Activated gamma-delta T cell (primary cell): ENCODE measurements at places on chromosomes 11 and 22.
A peak's percentile ranks its signal among the peaks of the same experiment; 100 is the strongest.

DNA sequence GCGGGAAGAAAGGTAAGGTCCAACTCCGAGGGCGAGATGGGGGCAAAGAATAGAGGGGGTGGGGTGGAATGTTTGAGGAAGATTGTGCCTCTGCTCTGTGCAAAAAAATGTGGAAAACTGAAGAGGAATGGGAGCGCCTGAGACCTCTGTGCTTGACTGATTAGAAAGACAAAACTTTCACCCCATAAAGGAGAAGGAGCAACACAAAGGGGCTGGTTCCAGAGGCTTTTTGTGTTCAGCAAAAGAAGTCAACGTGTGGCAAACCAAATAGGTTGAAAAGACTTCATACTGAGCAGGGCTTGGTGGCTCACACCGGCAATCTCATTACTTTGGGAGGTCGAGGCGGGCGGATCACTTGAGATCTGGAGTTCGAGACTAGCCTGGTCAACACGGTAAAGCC, 50.8 kb downstream of the GRAMD1B start:
- DNase-seq: no peak

- no peak for DNase-seq
Observed at GRCh38 chr11:102836290-102836875, 7.0 kb downstream of the MMP3 start.

GRCh38 chr11:17036666-17037658, 22.7 kb upstream of the PLEKHA7 start:
- no peak for DNase-seq

DNA sequence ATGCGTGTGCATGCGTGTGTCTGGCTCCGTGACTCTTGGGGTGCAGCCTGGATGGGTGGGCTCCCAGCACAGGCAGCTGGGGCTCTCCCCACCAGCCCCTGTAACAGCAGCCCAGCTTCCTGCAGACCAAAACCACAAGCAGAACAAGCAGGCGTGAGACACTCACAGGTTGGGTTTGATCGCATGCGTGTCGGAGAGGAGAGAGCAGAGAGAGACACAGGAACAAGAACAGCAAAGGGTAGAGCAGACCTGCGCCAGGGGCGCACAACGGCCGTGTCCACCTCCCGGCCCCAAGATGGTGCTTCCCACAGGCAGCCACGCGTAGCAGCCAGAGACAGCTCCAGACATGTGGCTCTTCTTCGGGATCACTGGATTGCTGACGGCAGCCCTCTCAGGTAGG, at the start of gene CD6:
Gene CD6 (plus strand): TSS at position 161 of the 400 bp plus-strand sequence. CDS start 186 bp downstream, at position 347.
- no peak for DNase-seq

- DNase-seq: no peak
Observed at GRCh38 chr11:19398273-19398672, 157.5 kb upstream of the E2F8 start.

DNA sequence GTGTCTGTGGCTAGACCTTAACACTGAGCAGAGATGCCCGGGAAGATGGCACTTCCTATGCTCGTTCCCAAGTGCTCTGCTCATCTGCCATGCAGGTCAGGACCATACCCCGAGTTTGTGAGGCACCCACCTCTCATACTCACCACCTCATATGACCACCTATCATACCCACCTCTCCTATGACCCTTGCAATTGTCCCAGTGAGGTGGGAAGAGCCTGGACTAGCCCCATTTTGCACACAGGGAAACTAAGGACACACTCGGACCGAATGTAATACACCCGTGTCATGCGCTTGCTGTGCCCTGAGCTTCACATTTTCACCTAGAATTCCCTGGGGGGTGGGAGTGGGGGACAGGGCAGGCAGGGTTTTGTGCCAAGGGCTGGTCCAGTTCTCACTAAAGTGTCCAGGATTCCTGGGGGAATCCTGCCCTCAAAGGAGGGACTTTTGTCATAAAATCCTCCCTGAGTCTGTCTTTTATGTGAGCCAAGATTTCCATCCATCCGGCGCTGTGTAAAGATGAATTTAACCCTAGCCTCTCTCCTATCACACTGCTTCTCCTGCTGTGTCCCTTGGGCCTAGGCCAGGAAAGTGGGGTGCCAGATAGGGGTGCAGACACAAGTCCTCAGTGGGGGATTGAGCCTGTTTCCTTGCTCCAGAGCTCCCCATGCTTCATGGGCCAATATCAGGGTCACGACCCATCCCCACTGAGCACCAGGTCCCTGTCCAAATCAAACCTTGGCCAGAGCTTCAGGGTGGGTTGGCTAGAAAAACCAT, 20.0 kb downstream of the TPBGL start:
- DNase-seq: no peak

DNA sequence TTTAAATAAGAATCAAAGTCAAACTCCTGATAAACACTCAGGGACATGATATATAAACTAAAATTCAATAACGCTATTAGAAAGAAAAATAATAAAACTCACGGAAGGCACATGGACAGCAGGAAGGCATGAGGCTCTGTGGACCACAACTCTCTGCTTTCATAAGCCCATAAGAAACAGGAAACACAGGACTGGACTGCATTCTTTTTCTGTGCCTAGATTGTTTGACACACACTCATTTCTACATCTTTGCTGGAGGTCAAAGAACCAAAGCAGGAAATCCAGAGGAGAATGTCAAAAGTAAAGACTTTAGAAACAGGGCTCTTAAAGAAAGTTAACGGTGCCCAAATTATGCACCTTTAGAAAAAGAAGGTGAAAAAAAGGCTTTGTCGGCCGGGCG, 71.3 kb downstream of the RAB30 start:
- no peak for DNase-seq

GRCh38 chr11:1200611-1201191, 22.2 kb upstream of the MUC5B start:
- DNase-seq: no peak

DNA sequence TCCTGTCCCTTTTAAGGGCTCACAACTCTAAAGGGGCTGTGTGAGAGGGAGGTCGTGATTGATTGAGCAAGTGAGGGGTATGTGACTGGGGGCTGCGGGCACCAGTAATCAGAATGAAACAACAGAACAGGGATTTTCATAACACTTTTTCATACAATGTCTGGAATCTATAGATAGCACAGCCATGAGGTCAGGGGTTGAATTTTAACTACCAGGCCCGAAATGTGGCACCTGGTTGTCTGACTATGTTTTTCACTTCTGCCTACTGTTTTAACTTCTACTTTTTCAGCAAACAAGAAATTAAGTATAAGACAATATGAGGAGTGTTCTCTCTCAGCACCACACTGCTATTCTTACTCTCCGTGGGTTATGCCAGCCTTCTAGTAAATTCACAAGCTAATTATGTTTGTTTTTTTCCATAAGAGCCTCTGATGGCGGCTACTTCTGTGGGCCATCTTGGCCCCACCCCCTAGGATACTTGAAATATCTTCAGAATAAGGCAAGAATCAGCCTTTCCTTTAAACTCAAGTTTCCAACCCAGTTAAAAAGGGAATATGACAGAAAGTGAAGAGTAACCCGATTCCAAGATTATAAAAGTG, 552.8 kb upstream of the CHORDC1 start:
- no peak for DNase-seq

GRCh38 chr11:46609386-46609785, 7.6 kb downstream of the HARBI1 start:
- DNase-seq: no peak

- DNase-seq: no peak
Observed at GRCh38 chr11:86869531-86869930, 69.2 kb downstream of the PRSS23 start.

GRCh38 chr22:36197065-36197440, 4.6 kb downstream of the APOL4 start:
- no peak for DNase-seq

- DNase-seq: no peak
Observed at GRCh38 chr22:49609207-49609876, 218.3 kb downstream of the BRD1 start.

DNA sequence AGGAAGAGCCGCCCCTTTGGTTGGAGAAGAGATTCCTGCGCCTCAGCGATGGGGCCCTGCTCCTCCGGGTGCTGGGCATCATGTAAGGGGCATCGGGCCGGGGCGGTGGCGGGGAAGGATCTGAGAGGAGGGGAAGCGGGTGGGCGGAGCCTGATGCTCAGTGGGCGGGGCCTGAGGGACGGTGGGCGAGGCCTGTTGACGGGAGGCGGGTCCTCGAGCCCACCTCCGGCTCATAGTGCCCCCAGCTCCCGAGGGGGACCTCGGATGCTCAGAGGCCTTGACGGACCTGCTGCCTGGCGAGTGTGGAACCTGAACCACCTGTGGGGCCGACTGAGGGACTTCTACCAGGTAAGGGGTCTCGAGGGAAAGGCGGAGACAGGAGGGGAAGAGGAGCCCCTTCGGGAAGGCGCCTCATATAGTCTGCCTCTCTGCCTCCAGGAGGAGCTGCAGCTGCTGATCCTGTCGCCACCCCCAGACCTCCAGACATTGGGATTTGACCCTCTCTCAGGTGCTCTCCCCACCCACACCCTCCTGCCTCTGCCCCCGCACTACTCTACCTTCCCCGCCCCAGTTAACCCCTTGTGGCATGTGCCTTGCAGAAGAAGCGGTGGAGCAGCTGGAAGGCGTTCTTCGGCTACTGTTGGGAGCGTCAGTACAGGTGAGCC, 799 bp downstream of the CCDC88B start:
- peak; percentile 64 for DNase-seq

GRCh38 chr11:109806205-109806604, 287.0 kb upstream of the ZC3H12C start:
- DNase-seq: no peak

GRCh38 chr11:117796456-117796871, 552 bp downstream of the DSCAML1 start:
- no peak for DNase-seq

DNA sequence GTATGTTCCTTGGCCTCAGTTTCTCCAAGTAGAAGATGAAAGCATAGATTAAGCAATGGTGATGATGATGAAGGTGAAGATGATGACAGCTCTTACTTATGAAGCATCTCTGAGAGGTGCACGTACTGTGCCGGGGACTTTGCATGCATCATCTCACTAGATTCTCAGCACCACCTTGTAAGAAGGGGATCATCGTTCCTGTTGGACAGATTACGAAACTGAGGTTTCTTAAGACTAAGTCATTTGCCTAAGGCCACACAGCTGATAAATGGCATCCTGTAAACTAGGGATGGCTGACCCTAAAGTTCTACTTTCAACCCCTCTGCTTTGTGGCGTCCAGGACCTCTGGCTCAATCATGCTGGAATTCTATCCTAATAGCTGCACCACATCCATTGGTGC, 8.7 kb downstream of the MS4A15 start:
- DNase-seq: no peak

GRCh38 chr11:71336176-71336995, 84.0 kb upstream of the SHANK2 start:
- no peak for DNase-seq

DNA sequence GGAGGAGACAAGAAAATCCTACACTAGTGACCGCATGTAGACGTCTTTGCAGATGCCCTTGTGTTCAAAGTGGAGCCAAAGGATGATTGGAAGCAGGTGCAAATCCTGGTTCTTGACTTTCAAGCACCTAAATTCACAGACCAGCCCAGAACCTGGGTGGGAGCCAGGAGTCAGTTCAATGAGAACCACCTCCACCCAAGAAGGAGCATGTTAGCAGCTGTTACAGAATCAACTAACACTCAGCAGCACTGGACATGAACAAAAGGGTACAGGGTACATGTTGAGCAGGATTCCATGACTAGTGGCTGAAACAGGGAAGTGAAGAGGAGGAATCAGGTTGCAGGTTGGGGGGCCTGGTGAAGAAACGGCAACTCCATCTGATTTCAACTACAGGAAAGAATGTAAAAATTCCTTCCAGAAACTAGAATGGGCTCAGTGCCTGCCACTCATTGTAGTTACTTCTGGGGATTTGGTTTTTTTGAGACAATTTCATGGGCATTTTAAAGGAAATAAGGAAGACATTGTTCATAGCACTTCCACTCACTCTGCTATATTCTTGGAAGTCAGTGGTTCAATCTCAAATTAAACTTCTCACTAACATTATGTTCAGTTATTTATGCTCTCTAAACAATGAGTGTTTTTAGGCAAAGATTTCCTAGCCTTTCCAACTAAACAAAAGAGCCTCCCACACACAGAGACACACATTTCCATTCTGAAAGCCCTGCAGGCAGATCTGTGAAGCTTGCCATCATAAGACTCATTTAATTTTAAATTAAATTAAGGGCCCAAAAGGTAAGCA, 173.3 kb downstream of the CADM1 start:
- DNase-seq: no peak

DNA sequence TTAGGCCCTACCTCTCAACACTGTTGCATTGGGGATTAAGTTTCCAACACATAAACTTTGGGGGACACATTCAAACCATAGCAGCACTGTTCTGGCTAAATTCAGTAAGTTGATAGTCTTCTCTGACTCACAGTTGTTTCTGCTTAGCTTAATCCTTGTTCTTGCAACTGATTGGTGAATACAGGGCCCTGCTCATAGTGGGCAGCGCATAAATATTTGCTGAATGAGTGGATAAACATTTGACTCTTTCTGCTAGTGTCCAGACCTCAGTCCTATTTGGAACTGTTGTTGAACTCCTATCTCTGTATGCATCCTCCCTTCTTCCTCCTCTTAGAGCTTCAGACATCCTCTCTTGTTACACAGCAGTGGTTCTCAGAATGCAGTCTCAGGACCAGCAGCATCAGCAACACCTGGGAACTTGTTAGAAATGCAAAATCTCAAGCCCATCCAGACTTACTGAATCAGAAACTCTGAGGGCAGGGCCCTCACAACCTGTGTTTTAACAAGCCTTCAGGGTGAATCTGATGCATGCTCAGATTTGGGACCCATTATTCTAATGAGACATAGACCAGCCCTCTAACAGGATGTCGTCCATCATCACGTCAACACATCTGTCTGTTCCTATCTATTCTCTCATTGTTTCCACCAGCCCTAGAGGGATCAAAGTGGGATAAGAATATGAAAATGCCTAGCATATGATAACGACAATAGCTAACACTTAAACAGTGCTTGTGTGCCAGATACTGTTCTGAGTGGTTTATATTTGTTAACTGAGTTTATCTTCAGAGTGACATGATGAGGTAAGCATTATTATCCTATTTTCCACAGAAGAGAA, 22.3 kb downstream of the SPON1 start:
- DNase-seq: no peak

DNA sequence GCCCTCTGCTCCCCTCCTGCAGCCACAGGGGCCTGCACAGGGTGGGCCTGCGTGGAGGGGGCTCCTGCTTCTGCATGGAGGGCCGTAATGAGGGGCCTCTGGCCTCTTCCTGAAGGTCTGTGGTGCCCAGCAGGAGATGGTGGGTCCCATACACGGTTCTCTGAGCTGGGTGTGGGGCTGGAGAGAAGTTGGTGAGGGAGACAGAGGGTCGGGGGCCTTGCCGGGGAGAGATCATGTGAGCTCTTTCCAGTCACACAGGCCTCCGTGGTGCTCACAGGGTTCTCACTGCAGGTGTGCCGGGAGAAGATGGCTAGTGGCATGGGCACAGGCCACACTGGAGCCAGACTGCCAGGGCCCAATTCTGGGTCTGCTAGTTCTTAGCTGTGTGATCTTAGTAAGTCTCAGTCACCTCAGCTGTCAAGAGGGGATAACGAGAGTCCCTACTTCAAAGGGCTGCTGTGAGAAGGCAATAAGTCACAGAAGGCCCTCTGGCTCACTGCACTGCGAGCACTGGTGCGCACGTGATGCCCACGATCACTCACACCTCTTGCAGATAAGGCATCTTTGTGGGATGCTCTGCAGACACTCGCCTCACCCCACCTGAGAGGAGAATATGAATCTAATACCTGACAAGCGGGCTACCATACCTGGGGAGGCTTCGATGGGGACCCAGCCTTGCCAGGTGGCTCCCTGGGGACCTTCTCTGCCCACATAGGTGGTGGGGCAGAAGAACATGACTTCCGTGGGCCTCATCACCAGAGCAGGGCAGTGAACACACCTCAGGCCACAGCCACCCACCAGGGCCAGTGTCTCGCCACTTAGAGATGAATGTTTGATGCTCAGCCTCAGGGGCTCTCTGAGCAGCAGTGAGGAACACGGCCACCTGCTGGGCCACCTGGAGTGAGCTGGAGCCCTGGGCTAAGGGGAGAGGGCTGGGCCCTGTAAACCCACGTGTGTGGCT, 14.5 kb downstream of the KCNC1 start:
- DNase-seq: no peak
